Stimulated activated CD8-positive, alpha-beta memory T cell treated with anti-CD3 and anti-CD28 coated beads, Interleukin-4, amount 100 ng/mL, for 1 hour (primary cell): ENCODE measurements at places on chromosomes 1 and 21.

- no peak for DNase-seq
Measured at GRCh38 chr1:234212764-234213657, 160.2 kb upstream of the COA6 start.

GRCh38 chr1:31837451-31838158 lies 21.8 kb upstream of the SPOCD1 start:
- DNase-seq = no peak

GRCh38 chr1:34131396-34132160 lies 33.5 kb downstream of the CSMD2 start:
- no peak for DNase-seq

DNA sequence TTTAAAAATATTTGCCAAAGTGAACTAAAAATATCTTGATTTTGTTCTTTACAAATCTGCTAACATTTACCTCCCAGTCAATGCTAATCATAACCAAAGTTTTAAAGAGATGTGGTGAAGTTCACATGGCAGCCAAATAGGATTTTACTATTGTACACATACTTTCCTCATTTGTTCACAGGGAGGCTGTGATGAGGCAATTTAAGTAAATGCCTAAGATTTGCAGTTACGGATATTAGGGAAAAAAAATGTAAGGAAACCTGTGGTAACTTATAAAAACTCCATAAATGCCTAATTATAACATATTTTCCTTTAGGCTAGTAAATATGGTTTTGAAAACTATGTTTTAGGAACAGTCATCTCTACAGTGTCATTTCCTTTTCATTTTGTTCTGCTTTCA lies 32.4 kb downstream of the RGS5 start:
- DNase-seq = no peak

- DNase-seq = no peak
Measured at GRCh38 chr1:161189036-161189435, 9.8 kb downstream of the ADAMTS4 start.

DNA sequence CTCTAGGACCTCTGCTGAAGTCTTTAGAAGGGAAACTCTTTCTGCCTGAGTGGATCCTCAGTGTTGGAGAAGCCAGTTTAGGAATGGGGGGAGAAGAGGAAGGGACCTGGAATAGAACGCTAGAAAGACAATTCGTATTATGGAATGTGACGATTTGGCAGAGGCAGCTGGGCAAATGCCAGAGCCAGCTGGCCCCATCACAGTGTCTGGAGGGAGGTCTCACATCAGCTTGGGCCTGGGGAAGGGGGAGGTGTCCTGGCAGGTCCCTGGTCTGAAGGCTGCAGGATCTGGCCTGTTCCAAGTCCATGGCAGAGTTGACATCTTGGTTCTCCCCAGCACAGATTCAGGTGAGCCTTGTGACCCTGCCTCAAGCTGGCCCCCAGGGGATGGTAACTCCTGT lies 11.3 kb downstream of the TMCC2 start:
- DNase-seq = no peak

GRCh38 chr1:106217765-106218164 lies 838.7 kb upstream of the PRMT6 start:
- DNase-seq = no peak

GRCh38 chr1:111955755-111956154 lies 33.7 kb downstream of the KCND3 start:
- no peak for DNase-seq

GRCh38 chr21:25637851-25638659 lies 1.0 kb upstream of the JAM2 start:
- no peak for DNase-seq

GRCh38 chr1:66733348-66734017 lies 18.8 kb upstream of the DYNLT5 start:
- DNase-seq = no peak

GRCh38 chr1:167469280-167469965 lies 48.9 kb downstream of the CD247 start:
- DNase-seq = no peak

DNA sequence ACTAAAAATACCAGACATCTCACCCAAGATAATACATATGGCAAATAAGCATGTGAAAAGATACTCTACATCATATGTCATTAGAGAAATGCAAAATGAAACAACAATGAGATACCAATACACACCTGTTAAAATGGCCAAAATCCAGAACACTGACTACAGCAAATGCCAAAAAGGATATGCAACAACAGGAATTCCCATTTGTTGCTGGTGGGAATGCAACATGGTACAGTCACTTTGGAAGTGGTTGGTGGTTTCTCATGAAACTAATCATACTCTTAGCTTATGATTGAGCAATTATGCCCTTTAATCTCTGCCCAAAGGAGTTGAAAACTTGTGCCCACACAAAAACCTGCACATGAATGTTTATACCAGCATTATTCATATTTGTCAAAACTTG lies 6.4 kb upstream of the RGS2 start:
- DNase-seq = no peak

GRCh38 chr1:219954736-219955421 lies 26.5 kb upstream of the SLC30A10 start:
- no peak for DNase-seq

GRCh38 chr1:59422921-59423575 lies 126.2 kb downstream of the FGGY start:
- DNase-seq = no peak

- DNase-seq = no peak
Measured at GRCh38 chr1:237705462-237705861, 185.3 kb downstream of the ZP4 start.

DNA sequence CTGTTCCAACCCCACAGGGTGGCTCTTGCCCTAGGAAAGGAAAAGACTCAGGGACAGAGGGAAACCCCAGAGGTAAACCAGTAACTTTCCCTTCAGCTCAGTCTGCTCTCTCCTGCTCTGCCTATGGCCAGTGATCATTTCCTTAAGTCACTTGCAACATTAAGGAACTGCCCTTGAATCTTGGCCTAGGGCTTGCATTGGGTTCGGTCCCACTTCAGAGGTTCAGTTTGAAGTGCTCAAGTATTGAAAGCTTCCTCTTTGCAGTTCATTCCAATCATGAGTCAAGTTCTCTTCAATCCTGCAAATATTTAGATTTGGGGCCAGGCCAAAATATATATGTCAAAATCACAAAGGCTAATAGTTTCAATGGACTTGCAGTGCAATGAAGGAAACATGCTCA lies 97.7 kb upstream of the IRF2BP2 start:
- no peak for DNase-seq

DNA sequence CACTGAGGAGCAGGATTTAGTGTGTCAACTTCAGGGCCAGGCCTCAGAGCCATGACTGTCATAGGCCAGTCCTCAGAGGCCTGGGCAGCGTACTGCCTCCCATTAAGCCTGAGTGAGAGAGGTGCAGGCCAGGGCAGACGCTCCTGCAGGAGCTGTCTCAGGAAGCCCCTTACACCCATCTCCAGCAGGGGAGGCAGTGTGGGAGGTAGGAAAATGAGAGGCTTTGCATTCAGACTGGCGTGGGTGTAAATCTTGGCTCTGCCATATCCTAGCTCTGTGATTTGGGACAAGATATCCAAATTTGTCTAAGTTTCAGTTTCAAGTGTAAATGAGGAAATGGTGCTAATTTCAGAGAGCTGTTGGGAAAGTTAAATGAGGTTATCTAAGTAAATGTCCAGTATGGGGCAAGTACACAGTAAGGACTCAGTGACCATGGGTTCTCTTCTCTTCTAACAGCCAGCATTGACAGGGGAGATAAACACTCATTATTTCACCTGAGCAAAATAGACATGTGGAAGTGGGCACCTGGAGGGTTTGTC lies 184.1 kb downstream of the ZSCAN20 start:
- no peak for DNase-seq

- DNase-seq = no peak
Measured at GRCh38 chr1:64711266-64711665, 33.6 kb upstream of the RAVER2 start.

DNA sequence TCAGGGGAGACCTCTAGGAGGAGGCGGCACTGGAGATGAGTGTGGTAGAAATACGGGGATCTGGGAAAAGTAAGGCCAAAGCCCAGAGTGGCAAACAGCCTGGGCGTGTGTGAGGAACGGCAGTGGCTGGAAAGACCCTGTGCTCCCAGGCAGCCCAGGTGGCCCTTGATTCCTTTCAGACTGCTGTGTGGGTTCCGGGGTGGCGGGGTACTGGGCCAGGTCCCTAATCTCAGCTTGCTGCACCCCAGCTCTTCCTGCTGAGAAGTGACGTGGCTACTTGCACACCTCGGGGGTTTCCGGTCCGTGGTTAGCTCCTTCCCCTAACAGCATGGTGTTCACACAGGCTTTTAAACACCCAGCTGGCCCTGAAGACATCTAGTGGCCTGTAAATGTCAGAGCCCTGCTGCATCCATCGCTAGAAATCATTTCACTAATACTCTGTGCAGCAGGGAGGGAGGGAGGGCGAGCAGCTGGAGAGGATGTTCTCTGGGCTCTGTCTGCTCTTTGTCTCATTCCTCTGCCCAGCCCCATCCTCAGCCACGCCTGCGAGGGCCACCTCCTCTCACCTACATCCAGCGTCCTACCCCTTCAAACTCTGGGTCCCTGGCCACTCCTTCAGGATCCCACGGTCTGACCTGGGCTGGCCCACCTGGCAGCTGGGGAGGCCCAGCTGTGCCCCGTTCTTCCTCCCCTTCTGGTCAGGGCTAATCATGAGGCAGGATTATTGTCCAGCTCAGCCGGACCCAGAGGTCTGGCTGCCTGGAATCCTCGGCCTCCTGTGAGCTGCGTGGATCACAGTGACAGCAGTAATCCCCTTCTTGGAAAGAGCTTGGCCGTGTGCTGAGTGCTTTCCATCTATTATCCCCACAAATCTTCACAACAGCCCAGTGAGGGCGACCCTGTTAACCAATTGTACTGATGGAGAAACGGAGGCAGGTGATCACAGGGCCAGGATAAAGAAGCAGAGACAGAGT lies 7.2 kb downstream of the ZDHHC18 start:
- peak; percentile 69 for DNase-seq

DNA sequence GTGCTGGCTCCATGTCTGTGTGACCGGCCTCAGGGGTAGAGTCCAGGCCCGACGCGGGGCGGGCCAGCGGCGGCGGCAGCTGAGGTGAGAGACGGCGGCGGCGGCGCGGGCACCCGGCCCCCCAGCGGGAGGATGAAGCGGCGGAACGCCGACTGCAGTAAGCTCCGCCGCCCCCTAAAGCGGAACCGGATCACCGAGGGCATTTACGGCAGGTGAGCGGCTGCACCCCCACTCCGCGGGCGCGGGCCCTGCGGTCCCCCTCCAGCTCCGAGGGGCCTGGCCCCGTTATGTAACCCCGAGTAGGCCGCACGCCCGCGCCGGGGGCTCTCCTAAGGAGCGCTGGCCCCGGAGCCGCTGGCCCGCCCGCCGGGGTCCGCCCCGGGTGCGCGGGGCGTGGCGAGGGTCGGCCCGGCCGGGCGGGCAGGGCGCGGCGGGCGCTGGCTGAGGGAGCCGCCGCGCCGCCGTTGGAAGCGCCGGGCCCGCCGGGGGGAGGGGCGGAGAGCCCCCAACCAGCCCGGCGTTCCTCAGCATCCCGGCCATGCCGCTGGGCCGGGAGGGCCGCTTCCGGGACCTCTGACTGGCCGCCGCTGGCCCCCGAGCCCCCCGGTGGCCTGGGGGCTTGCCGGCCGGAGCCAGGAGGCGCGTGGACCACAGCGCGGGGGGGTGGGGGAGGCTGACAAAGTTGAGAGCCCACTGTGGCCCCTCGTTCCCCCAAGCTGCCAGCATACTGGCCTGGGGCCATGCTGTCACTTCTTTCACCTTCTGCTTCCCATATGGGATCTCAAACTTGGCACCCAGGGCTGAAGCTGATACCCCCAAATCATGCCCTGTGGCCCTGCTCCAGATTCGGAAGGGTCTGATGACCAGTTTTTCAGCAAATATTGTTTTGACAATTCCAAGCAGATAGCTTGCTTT lies 527 bp downstream of the MACO1 start:
- DNase-seq = no peak

DNA sequence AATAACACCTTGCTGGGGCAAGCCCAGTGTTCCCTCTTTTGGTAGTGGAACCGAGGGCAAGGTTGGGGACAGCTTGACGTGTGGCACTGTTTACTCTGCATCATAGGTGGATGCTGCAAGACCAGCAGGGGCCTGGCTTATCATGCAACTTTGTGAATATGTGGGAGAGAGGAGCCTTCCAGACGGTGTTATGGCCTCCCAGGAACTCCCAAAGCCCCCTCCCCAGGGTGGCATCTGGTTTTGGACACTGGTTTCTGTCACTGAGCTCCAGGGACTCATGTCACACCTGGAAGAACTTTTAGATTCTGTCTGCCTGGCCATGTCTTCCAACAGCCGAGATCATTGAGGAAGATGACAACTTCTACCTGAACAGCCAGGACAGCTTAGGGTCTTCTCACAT lies 1.4 kb upstream of the TLR5 start:
- DNase-seq = no peak

DNA sequence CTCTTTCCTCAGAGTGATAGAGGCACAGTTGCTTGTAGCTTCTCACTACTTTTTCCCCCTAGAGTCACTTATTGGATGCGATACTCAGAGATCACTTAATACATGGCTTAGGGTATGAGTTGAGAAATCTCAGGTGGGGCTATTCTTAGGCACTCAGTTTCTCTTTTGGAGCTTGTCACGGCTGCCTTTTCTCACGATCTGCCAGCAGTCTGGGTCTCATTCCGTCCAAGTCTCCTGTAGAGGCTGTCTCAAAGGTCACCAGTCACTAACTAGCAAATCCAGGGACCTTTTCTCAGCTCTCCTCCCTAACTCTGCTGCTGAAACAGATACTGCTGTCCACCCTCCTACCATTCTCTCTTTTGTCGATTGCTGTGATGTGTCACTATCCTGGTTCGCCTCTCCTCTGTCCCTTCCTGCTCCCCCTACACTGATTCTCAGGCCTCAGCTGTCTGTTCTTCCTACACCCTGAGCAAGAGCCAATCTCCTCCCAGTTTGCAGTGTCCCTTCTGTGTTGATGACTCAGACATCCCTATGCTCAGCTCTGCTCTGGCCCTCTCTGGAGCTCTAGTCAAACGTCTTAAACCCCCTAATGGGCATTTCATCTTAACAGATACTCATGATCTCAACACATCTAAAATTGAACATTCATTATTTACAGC lies 12.4 kb downstream of the ATP1A2 start:
- DNase-seq = no peak

- DNase-seq = no peak
Measured at GRCh38 chr1:198443365-198444233, 96.9 kb downstream of the ATP6V1G3 start.

- DNase-seq = peak; percentile 54
Measured at GRCh38 chr1:25810341-25811299, 9.1 kb upstream of the MTFR1L start.

DNA sequence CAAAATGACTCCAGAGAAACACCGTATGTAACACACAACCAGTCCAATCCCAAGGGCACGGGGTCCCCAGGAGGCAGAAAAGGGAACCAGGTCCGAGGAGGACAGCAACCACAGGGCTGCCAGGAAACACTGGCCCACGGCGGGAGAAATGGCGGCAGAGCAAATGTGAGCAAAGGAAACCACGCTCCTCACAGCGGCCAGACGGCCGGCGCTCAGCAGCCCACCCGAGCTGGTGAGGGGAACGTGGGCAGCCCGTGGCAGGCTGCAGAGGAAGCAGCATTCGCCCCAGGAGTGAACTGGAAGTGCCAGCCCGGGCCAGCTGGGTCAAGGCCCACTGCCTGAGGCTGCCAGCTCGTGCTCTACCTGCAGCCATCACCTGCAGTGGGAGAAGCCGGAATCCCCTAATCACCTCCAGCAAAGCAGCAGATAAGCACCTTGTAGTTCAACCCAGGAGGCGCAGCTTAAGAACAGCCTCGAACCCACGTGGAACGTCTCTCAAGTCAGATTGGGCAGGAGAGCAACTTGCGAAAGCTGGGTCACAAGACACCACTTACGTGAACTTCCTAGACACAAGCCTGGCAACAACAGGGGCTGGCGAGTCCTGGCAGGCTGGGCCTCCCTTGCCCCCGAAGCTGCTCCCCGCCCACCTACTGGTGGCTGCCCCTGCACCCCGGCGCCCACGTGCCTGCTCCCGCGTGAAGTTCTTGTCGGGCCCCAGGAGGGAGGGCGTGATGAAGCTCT lies 6.7 kb downstream of the SLC19A1 start:
- no peak for DNase-seq
